ENCODE measurements at places on chromosomes 5 and 9.

DNA sequence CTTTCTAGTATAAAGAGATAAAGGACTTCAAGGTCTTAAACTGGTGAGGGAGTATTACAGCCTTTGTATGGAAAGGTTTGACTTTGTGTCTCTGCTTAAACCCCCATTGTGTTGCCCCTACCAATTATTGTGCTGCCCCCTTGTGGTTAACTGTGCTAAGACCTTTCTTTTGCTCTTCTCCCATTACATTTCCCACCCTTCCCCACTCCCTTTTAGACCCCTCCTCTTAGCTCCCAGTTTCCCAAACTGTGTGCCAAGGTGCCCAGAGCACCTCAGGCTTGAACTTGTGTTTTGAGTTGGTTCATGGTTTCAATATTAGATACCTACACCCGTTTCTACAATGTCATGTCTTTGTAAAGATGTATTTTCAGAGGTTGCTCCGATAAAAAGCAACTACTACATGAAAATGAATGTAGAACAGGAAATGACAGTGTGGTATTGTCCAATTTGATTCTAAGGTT lies 2.9 kb downstream of the JAK2 start:
- peak; percentile 46 for DNase-seq

DNA sequence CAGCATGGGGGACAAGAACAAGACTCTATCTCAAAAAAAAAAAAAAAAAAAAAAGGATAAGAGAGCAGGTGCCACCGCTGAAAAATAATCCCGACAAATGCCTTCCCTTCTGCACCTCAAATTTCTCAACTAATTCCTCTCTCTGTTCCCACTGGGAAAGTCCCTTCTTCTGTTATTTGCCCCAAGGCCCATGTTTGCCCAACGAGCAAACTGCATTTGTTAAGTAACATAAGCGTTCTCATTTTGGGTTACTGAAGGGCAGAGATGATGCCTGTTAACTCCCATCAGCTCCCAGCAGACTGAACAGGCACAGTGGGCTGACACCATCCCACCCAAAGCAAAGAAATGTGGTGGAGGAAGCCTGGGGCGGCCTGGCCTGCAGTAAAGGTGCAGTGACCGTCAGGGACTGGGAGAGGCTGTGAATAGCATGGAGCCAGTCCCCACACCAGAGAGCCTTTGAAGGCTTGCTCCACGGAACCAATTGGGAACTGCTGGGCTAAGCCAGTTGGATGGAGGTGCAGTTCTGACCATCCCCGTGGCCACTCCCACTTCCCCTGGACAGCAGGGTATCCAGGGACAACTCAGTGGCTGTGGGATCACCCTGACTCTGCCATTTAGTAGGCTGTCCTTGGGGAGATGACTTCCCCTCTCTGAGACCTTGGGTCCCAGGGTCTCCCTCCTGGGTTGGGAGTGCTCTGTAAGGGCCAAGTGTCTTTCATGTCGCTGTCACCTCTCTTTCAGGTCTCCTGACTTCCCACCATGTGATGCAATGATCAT lies 149.7 kb upstream of the IER5L start:
- no peak for DNase-seq

GRCh38 chr9:113636165-113636564 lies 172.6 kb downstream of the RGS3 start:
- no peak for DNase-seq

GRCh38 chr5:32506799-32507198 lies 62.3 kb upstream of the ZFR start:
- peak; percentile 87 for DNase-seq

DNA sequence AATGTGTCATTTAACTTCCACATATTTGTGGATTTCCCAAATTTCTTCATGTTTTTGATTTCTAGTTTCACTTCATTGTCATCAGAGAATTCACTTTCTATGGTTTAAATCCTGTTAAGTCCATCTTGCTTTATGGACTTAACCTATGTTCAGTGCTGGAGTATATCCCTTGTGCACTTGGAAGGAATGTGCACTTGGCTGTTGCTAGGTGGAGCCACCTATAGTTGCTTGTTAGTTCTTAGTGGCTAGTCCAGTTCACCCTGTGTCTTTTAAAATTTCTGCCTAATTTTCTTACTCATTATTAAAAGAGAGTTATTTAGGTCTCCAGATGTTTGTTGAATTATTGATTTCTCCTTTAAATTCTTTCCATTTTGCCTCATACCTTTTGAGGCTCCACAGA lies 1472.5 kb upstream of the CDH6 start:
- DNase-seq, result no peak

GRCh38 chr5:96838201-96839070 lies 30.7 kb upstream of the ERAP1 start:
- DNase-seq, result no peak

DNA sequence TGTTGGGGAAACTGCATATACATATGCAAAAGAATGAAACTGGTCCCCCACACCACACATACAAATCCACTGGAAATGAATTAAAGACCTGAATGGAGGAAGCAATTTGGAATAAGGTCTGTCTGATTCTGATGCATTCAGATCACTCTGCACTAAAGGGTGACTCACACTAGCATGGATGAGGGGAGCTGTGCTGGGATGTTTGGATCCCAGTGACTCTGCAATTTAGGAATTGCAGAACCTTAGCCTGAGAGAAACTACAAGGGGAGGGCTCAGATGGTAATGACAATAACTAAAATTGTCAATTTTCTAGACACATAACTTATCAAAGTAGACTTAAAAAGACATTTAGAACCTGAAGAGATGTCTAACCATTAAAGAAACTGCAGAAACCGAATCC lies 312.0 kb downstream of the CDK5RAP2 start:
- DNase-seq, result no peak

GRCh38 chr9:37198039-37198729 lies 77.8 kb downstream of the ZCCHC7 start:
- DNase-seq, result no peak

GRCh38 chr5:143188692-143189091 lies 214.8 kb downstream of the NR3C1 start:
- DNase-seq, result no peak

DNA sequence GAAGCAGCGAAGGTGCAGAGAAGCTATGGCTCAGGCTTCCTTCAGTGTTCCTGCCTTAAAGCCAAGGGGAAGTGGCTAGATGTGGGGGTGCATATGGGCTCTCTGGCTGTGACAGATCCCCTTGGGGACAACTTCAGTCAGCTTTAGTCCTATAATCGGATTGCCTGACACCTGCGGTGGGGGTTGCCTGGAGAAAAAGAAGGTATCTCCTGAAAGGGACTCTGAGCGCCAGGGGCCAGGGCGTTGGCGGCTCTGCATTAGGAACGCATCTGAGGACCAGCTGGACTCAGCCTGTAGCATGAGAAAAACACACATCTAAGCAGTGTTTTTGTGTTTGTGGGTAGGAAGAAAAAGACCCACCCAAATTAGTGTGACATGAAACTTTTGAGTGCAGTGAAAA lies 84.3 kb upstream of the OTULINL start:
- DNase-seq, result no peak

GRCh38 chr9:128706671-128707381 lies 4.5 kb downstream of the PKN3 start:
- no peak for DNase-seq

DNA sequence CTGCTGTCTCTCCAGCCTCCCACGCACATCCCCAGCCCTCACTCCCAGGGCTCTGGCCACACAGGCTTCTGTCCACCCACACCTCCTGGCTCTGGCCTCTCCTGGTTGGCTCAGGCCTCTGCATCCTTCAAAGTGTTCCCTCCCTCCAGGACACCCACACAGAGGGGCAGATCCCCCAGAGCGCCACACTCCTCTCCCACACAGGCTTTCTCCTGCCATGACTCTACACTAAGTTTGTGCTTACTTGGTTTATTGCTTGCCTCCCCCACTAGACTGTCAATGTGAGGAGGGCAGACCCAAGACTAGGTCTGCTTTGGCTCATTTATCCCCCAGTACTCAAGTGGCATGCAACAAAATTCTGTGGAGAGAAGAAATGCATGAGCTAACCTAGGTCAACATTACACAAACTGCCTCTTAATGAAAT lies 67.0 kb upstream of the SPOCK1 start:
- no peak for DNase-seq

- no peak for DNase-seq
Observed at GRCh38 chr5:54388409-54388808, 67.1 kb upstream of the HSPB3 start.

DNA sequence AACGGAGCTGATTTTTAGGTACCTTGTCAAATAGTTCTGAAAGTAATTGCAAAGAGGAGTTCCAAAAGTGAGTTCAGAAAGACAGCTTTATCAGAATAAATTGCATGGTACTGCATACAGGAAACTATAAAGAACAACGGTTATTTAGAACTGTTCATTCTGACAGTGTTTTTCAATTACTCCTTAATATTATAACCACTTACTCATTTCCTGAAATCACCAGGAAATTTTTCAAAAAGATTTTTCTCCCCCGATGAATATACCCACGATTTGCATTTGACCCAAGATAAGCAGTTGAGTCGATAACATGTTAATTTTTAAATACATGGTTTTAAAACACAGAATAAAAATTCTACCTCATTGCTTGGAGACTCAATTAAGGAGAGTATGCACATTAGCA lies 9.4 kb downstream of the DOCK8 start:
- DNase-seq, result no peak

DNA sequence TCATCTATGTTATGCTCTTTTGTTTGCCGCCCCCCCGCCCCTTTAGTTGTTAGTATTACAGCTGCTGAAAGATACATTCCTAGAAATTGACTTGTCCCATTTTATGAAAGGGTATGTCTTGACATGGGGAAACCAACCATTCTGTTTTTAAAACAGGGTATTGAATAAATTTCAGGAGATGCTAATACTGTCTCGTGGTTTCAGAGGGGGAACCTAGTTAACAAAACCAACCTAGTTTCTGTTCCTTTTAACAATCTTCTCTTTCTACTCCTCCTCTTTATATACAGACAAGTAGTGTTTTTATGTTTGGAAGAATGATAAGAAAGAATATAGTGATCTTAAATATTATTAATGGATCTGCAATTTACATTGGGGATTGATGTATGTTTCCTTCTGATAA lies 3.5 kb downstream of the PIP5K1B start:
- no peak for DNase-seq

- DNase-seq, result no peak
Observed at GRCh38 chr9:137018761-137019559, 9.1 kb downstream of the ABCA2 start.

DNA sequence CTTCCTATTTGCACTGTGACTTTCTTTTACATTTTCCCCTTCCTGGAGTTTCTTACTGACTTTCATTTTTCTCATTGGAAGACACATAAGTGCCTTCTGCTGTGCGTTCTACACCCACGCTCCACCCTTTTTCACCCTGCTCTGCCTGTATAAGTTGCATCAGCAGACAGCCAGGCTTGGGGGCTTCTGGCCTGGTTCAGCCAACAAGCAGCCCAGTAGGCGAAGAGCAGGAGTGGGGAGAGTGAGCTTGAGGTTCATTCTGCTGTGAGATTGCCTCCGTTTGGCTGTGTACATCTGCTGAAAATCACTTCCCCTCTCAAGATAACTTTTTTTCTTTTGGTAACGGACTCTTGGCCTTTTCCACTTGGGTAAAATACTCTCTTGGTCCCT lies 38.4 kb downstream of the RASGRF2 start:
- no peak for DNase-seq

DNA sequence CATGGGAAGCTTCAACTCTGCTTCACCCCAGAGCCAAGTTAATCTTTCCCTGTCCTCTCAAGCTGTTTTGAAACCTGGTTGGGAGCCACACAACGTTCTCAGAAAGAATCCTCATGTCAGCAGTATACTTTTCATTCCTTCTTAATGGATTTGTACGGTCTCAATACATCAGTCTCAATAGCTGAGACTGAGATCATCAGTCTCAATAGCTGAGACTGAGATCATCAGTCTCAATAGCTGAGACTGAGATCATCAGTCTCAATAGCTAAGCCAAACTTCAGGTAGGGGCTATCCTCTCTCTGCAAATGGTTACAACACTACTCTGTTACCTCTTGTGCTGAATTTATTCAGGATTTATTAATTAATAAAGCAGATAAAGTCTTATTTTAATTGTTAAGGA lies 1317.4 kb upstream of the CDH9 start:
- DNase-seq, result no peak

DNA sequence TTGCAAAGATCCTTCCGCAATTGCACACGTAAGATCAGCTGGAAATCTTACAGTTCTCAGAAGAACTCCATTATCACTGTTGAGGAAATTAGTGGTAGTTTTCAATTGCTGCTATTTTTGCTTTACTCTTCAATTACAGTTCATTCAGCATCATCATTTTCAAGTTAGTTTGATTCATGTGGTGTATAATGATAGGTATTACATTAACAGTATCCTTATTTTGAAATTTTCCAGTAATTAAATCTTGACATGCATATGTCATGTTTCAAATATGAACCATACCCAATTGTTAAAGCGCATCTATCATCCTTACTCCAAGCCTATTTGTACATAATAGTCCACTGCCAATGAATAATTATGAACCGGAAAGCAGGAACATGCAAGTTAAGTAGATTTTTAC lies 60.3 kb downstream of the NR6A1 start:
- DNase-seq, result no peak

GRCh38 chr9:126483468-126484073 lies 130.2 kb upstream of the LMX1B start:
- no peak for DNase-seq

DNA sequence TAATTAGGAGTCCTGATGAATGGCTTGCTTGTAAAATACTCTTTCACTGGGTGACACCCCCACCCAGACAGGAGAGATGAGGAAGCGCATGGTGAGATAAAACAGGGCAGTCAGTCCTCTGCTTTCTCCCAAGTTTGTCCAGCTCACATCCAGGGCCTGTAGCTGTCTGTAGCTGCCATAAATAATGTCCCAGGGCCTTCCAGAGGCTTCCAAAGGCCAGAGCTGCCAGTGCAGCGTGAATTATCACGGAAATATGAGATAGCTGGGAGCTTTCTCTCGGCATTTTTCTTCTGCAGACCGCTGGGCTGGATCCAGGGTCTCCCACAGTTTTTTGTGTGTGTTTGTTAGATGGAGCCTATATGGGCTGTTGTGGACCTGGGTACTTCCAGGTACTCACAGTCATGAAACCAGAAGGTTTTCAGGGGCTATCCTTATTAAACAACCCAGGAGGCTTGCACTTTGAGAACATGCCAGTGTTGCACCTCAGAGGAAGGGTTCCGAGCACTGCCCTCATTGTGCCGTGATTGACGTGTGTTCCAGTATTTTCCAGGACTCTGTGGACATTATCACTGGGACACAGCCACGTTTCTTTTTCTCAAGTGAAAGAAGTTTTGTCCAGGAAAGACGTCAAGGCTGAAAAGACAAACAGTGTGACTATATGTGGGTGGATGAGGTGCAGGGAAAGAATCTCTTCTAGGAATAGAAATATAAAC lies 117.5 kb downstream of the FGF1 start:
- DNase-seq, result no peak
